ENCODE measurements at places on chromosomes 13 and 19. TPM values are rescaled to one million over a fixed set of nuclear protein-coding genes. Genes with fewer than 3 reads are reported as not detected.

FBXO17 gene
- 26.5 TPM for total RNA-seq

DUXA gene
- total RNA-seq, result not detected

KASH5 gene
- not detected for total RNA-seq

TSEN34 gene
- total RNA-seq, result 16.0 TPM

NAPSA gene
- 0.19 TPM for total RNA-seq
